Stimulated activated CD4-positive, alpha-beta T cell treated with anti-CD3 and anti-CD28 coated beads, Interleukin-2, amount 100 ng/mL, for 24 hours (primary cell): ENCODE measurements at places on chromosomes 13 and 19.

GRCh38 chr19:29596080-29596727 is 9.9 kb upstream of the POP4 start:
- no peak for DNase-seq

- no peak for DNase-seq
Measured at GRCh38 chr13:100645382-100645781, 29.2 kb downstream of the TMTC4 start.

- DNase-seq, result no peak
Measured at GRCh38 chr19:12751635-12752034, at the start of gene BEST2. Gene BEST2, plus strand, starts transcription at chr19:12751791. Its CDS starts 802 bp downstream, at chr19:12752593.

- DNase-seq, result no peak
Measured at GRCh38 chr13:32261567-32261966, 53.6 kb downstream of the ZAR1L start.

DNA sequence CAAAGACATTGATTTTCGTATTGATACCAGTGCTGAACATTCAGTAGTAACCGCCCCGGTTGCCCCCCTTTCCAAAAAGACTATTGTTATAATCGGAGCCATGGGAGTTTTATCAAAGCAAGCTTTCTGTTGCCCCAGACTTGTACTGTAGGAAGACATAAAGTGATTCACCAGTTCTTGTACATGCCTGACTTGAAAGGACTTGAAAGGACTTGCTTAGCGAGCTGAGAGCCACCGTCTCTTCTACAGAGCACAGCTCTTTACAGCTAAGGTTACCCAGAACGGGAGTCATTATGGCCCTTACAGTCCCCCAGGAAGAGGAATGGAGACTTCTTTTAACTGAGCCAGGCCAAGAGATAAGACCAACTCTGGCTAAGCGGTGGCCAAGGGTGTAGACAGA is 5.1 kb downstream of the ZNF816 start:
- no peak for DNase-seq

DNA sequence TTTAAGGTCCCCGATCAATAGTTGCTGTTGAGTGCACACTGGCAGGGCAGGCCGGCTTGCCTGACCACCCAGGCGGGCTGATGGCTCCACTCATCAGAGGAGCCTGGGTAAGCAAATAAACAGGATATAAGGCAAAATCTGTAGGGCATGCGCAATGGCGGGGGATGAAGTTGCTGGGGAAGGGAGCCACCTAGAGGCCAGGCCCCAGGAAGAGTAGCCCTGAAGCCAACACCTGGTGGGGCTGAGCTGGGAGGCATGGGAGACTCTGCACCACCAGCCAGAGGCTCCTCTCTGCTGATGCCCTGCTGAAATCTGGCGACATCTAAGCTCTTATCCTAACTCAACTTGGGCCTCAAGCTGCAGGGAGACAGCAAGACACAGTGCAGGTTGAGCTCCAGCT is 324.3 kb downstream of the ZNF536 start:
- DNase-seq, result peak; percentile 16

DNA sequence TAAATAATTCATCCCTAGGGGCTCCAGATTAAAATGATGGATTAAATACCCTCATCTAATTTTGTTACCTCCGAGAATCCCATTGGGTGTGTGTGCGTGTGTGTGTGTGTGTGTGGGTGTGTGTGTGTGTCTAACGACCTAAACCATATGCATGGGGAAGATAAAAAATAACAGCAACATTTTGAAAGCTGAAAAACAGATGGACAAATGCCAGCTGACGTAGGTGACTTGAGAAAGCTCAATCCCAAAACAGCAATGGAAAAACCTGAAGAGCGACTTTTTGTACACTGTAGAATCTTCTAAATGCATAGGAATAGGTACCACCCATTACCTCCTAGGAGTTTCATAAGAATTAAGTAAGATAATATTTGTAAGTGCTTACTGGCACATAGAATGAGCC is 8.7 kb upstream of the RPL21 start:
- no peak for DNase-seq
